ENCODE measurements at places on chromosomes 4 and X. TPM values are rescaled to one million over a fixed set of nuclear protein-coding genes. Genes with fewer than 3 reads are reported as not detected.

Gene RNF175
- total RNA-seq, result not detected

Gene ZNF182
- total RNA-seq, result 0.80 TPM

DNA sequence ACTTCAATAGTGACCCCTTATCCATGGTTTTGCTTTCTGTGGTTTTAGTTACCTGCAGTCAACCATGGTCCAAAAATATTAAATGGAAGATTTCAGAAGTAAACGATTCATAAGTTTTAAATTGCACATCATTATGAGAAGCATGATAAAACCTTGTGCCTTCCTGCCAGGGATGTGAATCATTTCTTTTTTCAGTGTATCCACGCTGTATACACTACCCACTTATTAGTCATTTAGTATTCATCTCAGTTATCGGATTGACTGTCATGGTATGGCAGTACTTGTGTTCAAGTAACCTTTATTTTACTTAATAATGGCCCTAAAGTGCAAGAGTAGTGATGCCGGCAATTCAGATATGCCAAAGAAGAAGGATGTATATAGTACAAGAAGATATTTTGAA lies 37.7 kb upstream of the TASL start:
- DNase-seq, result no peak

DNA sequence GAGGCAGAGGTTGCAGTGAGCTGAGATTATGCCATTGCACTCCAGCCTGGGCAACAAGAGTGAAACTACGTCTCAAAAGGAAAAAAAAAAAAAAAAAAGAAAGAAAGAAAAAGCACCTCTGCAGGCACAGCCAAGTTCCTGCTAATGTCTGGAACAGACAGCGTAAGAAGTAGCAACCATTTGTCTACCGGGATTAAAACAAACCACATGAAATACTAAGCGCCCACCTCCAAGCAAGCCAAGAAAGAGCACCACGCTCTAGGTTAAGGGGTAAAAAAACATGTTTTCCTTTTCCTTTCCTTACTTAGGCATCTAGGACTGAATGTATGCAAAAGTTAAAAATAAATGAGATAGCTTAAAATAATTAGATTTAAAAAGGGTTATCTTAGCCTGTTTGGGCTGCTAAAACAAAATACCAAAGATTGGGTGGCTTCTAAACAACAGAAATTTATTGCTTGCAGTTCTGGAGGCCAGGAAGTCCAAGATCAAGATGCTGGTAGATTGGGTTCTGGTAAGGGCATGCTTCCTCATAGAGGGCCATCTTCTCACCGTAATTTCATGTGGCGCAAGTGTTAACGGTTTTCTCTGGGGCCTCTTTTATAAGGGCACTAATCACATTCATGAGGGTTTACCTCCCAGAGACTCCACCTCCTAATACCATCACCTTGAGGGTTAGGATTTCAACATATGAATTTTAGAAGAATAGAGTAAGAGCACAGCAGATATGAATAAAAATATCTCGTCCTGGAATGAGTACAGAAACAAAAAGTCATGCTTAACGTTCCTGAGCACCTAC lies 12.3 kb downstream of the GPC4 start:
- DNase-seq, result no peak

GRCh38 chrX:71612256-71612655 lies 6.1 kb downstream of the CXCR3 start:
- no peak for DNase-seq

DNA sequence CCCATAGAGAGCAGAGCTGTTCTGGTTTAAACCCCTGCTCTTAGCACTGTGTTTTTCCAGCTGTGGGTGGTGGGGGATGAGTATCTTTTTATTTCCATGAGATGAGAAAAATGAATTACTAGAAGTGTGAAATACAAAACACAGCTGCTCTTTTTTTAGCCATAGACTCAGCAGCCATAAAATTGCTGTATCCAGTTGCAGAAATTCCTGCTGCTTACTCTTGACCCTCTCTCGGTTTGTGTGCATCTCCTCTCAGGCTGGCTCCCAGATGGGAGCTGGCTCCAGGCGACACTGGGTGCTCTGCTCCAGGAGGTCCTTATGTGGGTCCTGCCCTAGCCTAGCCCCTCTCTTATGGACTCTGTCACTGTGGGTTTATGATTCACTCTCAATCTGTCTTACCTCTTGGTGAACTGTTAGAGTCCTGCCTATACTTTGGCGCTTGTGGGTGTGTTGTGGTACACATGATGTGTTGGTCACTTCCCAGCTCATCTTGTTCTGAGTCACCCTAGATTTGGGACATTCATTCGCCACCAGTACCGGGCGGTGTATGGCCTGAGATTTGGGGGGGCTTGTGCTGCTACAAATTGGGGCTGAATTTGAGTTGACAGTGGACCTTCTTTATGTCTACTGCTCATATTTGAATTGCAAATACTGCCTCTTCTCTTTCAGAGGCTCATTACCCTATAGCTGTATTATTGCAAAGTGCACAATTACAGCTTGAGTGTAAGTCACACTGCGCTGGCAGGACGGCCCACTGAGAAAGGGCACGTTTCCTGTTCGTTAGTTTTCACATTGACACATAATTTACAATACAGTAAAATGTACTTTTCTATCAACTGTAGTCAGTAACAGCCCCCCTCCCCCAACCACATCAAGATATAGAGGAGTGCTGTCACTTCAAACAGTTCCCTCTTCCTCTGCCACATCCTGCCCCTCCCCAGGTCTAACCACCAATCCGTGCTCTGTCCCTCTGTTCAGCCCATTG lies 46.9 kb upstream of the MSANTD1 start:
- no peak for DNase-seq

GRCh38 chr4:145878501-145879435 lies 59.9 kb downstream of the ZNF827 start:
- DNase-seq, result no peak

DNA sequence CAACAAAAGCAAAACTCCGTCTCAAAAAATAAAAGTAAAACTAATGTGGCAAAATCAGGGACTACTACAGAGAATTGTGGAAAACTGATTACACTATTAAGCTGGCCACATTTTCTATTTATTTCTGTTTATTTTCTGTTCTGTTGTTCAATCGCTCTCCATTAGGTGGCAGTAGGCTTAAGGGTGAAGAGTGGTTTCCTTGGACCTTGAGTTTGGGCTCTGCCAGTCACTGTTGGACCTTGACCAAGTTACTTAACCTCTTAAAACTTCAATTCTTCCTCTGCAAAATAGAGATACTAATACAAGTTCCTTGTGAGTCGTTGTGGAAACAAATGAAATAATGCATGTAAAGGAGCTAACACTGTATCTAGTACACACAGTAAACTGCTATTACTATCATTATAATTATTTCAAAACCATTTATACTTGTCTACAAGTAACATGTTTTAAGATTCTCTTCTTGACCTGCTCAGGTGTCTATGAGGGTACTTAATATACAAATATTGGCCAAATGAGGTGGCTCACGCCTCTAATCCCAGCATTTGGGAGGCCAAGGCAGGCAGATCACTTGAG lies 15.2 kb downstream of the HSD17B11 start:
- DNase-seq, result no peak

DNA sequence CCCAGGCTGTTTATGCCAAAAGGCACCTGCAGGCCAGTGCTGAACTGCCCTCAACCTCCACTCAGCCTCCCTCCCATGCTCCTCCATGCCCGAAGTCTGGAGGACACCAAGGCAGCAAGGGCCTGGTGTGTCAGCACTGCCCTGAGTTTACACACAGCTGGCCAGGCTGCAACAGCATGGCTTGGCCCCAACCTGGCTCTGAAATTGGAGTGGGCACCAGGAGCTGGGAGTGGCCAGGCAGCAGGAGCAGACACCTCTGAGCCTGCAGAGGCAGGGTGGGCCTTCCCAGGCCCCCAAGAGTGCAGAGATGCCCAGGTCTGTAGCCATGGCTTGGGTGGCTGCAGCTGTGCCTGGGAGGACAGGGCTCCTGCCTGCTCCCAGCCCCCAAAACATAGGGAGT lies 571.2 kb upstream of the ACTRT1 start:
- DNase-seq, result no peak

DNA sequence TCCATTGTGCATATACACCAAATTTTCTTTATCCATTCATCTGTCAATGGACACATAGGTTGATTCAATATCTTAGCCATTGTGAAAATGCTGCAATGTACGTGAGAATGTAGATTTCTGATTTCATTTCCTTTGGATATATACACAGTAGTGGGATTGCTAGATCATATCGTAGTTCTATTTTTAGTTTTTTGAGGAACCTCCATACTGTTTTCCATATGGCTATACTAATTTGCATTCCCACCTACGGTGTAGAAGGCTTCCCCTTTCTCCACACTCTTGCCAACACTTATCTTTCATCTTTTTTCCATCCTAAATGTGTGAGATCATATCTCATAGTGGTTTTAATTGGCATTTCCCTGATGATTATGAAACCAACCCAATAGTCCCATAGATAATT lies 43.4 kb downstream of the ING2 start:
- DNase-seq, result no peak

GRCh38 chr4:67723949-67724348 lies 23.0 kb upstream of the UBA6 start:
- DNase-seq, result no peak

DNA sequence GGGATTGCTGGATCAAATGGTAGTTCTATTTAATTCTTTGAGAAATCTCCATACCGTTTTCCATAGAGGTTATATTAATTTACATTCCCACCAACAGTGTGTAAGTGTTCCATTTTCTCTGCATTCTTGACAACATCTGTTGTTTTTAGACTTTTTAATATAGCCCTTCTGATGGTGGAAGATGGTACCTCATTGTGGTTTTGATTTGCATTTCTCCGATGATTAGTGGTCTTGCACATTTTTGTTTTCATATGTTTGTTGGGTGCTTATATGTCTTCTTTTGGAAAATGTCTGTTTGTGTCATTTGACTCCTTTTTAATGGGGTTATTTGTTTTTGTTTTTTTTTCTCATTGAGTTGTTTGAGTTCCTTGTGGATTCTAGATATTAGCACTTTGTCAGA lies 75.3 kb upstream of the PUDP start:
- no peak for DNase-seq

DNA sequence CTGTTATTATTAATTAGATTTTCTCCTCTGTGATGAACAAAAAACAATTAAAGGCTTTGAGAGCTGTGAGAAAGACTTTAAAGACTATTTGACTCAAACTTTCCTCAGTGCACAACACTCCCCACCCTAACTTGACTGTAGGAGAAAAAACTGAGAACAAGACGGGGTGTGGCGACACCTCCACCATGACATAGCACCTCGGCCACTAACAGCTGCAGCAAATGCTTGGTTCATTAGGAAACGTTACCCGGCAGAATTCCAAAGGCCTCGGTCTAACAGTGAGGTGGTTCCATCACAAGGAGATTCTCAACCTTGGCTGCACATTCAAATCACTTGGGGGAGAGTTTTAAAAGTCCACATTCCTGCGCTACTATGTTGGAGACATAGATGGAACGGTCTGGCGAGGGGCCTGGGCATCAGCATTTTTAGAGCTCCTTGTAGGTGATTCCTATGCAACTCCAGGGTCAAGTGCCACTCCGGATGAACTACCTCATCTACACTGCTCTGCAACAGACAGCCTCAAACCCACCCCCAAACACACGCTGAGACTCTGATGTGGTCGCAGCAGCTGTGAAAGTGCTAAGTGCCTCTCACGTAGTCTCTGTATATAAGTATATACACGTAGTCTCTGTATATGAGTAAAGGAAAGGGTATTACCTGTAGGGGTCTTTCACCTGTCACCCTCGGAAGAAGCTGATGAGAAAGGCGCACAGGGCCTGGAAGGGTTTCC lies 1.0 kb downstream of the FGFBP2 start:
- DNase-seq, result no peak

DNA sequence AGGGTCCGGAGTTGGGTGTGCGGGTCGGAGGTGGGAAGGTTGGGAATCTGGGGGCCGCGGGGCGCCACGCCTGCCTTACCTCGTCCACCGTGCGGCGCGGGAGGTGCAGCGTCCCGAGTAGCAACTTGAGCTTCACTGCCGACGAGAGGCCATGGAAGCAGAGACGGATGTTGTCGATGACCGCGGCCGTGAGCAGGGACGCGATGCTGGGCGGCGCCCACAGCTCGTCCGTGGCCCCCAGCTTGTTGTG lies 178 bp downstream of the NELFA start:
- DNase-seq, result no peak

GRCh38 chr4:13860126-13860525 lies 232.6 kb upstream of the BOD1L1 start:
- no peak for DNase-seq

- no peak for DNase-seq
Measured at GRCh38 chr4:26509681-26510333, 19.5 kb upstream of the CCKAR start.
